ENCODE measurements at places on chromosomes 3 and 15.

DNA sequence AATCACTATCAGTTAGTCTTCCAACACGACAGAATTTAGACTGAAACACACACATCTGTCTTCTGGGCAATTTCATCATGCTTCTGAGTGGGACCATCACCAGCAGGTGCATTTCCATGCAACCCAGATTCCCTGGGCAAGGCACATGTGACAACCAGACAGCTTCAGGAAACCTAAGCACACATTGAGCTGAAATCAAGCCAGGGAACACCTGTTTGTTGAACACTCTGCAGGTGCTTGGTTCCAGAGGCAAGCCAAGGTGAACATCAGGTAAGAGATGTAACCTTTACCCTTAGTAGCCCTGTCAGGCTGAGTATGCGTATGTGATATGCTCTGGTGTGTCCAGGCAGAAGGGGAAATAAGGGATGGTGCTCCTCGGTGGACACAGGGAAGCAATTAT lies 3.3 kb upstream of the PSMD2 start:
- DNase-seq = no peak

DNA sequence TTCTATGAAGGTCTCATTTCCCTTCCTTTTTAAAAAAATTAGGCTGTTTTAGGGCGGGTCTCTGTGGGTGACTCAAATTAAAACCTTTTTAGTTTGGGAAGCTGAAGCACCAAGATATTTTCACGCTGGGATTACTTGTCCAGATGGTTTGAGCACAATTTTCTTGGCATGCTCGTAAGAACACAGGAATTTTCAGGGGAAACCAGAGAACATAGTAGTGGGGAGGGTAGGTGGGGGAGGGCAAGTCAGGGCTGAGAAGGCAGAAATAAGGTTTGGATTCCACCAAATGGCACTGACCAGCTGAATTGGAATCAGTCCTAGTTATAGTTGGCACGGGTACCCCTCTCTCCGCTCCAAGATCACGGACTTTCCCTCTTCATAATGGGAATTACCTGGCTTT lies 97.3 kb upstream of the LRIG1 start:
- peak; percentile 76 for DNase-seq

- peak; percentile 35 for DNase-seq
Measured at GRCh38 chr3:12158387-12159226, at the start of gene TIMP4. TSS of gene TIMP4 (minus strand) at chr3:12158912. CDS start at chr3:12158840, 72 bp downstream.

GRCh38 chr15:74842581-74843444 lies at the start of gene ULK3:
TSS of gene ULK3 (minus strand) at chr15:74843156. CDS start at chr15:74843105, 51 bp downstream.
- peak; percentile 76 for DNase-seq

DNA sequence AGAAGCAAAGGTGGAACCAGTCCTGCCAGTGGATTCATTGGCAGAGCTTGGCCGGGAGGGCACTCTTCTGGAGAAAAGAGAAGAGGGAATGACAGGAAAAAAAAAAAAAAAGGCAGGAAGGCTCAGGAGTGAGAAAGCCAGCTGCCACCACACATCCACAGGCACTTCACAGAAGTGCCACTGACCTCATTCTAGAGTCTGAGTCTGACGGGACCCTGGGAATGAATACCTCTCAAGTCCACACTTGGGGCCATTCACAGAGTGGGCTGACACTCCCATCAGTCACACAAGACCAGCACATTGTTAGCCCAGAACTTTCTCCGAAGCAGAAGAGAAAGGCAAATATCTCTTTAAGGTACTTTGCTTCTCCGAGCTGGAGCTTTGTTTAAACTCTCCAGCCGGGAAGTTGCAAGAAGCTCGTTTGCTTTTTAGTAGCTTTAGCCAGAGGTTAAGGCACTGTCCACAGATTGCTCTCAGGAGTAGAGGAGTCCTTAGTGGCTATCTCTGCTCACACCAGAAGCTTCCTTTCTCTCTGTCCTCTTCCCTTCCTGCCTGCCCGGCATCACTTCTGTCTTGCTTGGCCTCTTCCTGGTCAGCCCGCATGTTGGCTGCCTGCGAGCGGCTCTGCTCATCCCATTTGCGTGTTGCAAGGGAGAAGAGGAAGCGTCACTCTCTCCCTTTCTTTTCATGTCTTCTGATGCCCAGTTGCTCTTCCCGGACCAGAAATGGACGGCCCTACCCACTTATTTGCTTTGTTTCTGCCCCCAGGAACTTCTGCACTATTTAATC lies 53.8 kb downstream of the CMTM6 start:
- DNase-seq = no peak

DNA sequence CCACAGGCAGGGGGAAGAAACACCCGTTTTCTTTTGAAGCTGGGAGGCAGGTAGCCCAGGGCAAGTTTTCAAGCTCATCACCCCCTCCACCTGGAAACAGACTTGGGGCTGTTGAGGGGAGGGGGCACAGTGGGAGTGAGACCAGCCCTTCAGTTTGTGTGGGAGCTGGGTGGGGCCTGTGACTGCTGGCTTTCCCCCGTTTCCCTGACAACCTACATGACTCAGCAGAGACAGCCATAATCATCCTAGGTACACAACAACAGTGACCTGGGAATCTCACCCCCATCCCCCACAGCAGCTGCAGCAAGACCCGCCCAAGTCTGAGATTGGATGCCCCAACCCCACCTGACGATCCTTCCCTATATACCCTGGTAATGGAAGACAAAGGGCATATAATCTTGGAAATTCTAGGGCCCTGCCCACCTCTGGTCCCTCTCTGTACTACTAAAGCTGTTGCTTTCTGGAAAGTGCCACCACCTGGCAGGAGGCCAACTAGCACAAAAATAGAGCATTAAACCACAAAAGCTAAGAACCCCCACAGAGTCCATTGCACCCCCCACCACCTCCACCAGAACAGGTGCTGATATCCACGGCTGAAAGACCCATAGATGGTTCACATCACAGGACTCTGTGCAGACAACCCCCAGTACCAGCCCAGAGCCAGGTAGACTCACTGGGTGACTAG lies 422.2 kb upstream of the SGO1 start:
- DNase-seq = no peak

- DNase-seq = no peak
Measured at GRCh38 chr3:142022381-142022780, 127.0 kb downstream of the TFDP2 start.
